ENCODE measurements at places on chromosomes 4 and X.
A peak's percentile ranks its signal among the peaks of the same experiment; 100 is the strongest.

- no peak for DNase-seq
Measured at GRCh38 chrX:149757206-149758067, 16.4 kb upstream of the HSFX1 start.

DNA sequence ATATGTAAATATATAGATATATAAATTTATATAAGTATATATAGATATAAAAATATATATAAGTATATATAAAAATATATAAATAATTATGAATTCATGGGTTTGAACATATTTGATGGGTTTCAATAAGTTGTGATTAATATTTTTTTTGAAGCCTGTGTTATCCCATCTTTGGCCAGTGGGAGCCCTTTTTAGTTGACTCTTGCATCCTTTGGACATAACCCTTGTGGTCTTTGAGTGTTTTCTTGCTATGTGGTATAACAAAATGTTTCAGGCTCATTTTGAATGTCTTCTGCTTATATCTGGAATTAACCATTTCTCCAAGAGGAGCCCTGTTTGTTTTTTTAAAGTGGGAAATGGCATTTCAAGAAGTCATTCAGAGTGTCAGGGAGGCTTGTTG, 15.2 kb downstream of the SNX25 start:
- DNase-seq, result no peak

- DNase-seq, result no peak
Measured at GRCh38 chr4:8897251-8898167, 25.9 kb upstream of the HMX1 start.

DNA sequence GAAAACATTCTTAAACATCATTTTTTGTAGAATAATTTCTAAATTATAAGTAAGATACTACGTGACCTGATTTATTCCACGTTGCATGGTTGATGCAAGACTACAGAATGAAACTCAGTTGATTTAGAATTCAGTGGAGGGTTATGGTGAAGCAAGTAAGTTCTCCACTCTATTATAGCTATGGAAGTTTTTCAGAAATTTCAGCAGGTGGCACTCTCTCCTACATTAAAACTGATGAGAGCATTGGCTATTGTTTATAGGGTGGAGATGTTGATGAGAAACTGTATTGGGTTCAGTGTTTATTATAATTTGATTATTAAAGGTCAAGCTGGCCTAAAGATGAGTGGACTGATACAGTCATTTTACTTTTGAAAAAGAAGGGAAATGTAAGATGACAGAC, 88.0 kb downstream of the FNIP2 start:
- peak; percentile 58 for DNase-seq

DNA sequence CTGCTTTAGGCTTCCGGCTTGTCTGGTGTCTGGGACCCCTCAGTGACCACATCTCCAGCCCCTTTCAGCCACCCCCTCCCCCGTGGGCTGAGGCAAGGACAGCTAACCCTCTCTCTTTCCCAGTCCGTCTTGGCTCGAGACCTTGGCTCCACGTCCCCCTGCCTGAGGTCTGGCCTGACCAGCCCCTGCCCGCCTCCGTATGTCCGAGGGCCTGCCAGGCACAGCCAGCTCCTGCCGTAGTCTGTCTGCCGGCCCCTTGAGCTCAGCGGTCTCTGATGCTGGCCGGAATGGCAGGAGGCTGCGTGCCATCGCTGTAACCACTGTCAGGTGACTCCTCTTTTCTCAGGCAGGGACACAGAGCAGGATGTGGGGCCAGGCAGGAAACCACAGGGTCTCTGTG, 73.3 kb upstream of the LRPAP1 start:
- DNase-seq, result no peak

GRCh38 chr4:159219862-159220261, 117.0 kb downstream of the RAPGEF2 start:
- DNase-seq, result no peak

- peak; percentile 31 for DNase-seq
Measured at GRCh38 chr4:16019649-16020048, 56.7 kb upstream of the FGFBP2 start.

Data from fibroblast of upper back skin (primary cell).